ENCODE measurements at places on chromosomes 12 and 14.
A peak's percentile ranks its signal among the peaks of the same experiment; 100 is the strongest.

- no peak for DNase-seq
Observed at GRCh38 chr14:71399057-71399487, 491.8 kb downstream of the PCNX1 start.

- no peak for DNase-seq
Observed at GRCh38 chr12:53867216-53868012, 71.2 kb upstream of the HOXC13 start.

GRCh38 chr12:49505672-49506071, 33.2 kb upstream of the KCNH3 start:
- peak; percentile 26 for DNase-seq

DNA sequence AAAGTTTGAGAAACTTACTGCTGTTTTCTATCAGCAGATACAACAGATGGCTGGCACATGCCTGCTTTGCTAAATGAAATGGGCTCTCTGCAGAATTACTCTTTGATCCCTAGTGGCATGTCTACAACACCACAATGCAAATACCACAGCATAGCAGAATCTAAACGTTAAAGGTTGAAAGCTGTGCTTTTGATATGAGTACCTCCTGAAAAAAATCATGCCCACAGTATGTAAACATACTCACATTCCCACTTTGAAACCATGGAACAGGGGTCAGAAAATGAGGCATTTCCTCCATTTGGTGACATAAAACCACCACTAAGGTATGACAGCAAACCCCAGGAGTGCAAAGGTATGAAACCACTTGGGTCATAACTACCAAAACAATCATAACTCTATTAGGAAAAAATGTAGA, 7.5 kb downstream of the WIF1 start:
- DNase-seq: peak; percentile 5

DNA sequence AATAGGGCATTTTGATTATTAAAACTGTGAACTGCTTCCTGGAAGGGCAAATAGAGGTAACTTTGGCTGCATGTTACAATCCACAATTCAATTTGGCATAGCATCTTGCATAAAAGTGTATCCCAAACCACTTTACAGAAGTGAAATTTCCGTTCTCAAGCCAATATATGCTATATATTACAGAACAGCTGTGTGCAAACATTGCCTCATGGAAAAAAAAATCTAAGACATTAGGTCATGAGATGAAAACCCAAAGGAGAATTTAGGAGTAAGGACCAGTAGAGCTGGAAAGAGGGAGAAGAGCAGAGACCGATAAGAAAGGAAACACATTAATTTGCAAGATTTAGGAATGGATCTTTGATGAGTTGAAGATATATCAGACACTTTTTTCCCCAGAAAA, 239.2 kb downstream of the PAX9 start:
- no peak for DNase-seq

- no peak for DNase-seq
Observed at GRCh38 chr12:22826026-22826425, 201.1 kb downstream of the ETNK1 start.
